ENCODE measurements at places on chromosomes 3 and 15.

- DNase-seq: no peak
Measured at GRCh38 chr3:161042023-161042501, 63.1 kb downstream of the B3GALNT1 start.

DNA sequence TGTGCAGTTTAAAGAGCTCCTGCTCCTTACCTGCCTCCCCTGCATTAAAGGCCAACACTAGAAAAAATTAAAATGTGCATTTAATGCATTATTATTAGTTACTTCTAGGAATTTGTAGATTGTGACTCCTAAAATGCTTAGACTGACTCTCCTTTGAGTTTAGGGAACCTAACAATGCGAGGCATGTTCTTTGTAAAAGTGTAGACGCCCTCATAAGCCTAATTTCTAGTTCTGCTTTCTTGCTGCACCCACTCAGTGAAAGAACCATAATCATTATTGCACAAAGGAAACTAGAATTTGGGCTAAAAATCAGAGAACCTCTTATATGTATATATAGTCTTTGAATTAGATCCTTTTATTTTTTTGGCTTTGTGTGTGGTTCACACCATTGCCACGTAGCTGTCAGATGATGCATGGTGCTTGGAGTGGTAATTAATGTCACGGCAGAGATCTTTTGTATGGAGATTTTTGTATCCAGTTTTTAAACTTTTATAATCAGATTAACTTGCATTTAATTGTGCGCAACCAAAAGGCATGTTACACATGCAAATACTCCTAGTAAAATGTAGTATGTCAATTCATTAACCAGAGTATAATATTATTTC is 710 bp downstream of the ABHD10 start:
- peak; percentile 36 for DNase-seq

- DNase-seq: no peak
Measured at GRCh38 chr3:153166206-153166605, 4.2 kb downstream of the RAP2B start.

DNA sequence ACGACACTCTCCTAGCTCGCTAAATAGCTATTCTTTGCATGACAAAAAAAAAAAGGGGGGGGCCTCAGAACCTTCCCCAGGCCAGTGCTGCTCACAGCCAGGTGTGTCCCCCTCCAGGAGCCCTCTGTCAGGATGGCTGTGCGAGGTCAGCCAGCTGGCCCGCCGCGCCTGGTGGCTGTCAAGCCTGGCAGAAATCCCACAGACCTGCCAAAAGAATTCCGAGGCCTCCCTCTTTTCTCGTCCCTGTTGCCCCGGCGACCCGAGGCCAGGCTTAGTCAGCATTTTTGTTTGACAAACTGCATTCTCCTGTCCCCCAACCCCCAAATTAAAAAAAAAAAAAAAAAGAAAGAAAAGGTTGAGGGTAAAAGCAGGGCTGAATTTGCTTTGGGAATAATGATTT is 61.9 kb downstream of the TM4SF4 start:
- no peak for DNase-seq

GRCh38 chr3:123439806-123440580 is 8.9 kb downstream of the ADCY5 start:
- DNase-seq: no peak

GRCh38 chr15:37095770-37096557 is 4.4 kb downstream of the MEIS2 start:
- no peak for DNase-seq

- no peak for DNase-seq
Measured at GRCh38 chr3:7585052-7585451, 724.1 kb downstream of the GRM7 start.

DNA sequence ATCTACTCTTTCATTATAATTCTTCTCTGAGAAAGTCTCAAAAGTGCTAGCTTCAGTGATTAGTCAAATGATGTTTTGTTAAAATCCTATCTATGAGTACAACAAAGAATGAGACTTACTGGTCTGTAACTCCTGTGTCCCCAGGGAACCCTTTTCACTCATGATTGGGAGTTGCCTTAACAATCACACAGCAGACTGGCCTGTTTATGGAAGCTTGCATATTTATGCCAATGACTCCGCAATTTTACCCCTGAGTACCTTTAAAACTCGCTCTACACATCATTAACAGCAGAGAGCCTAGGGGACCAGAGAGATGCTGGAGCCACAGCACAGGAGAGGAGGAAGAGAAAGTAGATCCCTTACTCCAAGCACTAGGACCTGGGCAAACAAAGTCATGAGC is 628.1 kb downstream of the IGSF11 start:
- no peak for DNase-seq

DNA sequence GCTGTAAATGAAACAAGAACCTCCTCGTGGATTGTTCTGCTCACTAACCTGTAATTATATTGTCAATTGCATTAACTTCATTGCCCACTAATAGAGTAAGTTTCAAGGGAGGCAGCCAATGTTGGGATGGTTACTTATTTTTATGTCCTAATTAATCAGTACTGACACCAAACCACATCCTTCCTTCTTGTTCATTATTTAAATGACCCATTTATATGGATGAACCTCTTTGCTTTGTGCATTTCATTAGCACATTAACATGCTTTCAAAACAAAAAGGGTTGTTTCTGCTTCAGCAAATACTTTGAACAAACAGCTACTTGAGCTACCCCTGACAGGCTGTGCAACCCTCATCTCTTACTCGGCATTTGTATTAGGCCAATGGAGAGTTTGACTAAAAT is 374.2 kb downstream of the MECOM start:
- no peak for DNase-seq

GRCh38 chr3:29416514-29416913 is 135.6 kb downstream of the RBMS3 start:
- DNase-seq: no peak

DNA sequence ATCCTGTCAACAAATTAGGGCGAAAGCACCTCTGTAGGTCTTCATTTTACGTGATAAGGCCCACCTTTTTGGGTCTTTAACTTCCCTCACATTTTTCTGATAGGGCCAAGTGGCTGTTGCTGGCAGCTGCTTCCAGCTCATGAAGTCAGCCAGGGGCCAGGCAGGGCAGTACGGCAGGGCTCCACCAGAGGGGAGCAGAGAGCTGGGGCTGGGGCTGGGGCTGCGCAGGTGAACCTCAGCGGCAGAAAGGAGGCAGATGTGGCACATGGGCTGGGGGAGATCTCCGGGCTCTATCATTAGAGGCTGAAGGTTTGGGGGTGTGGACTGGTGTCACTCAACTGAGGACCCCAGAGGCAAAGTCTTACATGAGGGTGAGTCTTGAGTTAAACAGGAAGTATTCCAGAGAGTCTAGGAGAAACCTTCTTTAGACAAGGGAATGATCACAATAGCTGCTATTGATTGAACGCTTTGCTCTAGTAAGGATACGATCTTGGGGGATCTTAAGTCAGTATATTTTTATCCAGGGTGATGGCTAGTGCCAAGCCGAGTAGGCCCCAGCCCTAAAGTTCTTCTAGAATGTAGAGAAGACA is 62.8 kb upstream of the MEX3B start:
- peak; percentile 74 for DNase-seq

DNA sequence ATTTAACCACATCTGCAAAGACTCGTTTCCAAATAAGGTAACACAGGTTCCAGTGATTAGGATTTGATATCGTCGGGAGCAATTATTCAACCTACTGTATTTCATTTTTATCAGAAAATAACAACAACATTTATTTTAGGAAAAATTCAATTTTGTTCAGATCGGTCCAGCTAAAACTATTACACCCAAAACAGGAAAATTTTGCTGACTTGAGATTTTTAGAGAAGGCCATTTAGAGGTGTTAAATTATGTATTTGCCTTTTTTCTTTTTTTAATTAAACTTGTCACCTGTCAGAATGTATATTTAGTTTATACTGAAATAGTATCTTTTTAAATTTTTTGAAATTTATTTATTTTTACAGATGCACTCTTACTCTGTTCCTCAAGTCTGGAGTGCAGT is 81.3 kb downstream of the ARHGAP31 start:
- DNase-seq: no peak

DNA sequence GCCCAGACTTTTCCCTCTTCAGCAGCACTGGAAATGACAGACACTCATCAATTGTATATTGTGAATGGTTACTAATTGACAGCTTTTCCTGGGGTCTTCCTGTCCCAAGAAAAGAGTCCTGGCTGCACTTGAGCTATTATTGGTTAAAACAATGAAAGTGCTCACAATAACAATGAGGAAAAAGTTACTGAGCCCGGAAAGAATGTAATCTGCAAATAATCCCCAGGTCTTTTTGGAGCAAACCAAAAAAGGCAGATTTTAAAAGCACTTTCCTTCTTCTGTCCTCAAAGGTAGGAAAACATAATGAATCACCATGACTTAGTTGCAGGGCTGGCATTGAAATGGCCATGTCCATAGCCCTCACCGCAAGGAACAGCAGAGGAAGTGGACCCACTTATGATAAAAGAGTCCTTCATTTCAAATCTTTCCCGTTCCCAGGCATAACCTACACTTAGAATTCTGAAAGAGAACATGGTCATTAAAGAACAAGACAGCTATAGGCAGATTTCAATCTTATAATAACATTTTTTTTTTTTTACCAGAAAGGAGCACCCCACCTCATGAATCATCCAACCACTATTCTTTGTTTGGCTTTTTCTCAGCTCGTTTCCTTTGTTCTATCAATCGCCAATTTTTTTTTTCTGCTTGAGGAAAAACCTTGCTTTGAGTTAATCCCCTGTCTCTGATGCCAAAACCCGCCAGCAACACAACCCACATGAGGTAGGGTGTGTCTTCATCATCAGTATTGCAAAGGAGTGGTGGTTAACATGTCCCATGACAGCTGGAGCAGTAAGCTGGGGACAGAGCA is 35.5 kb upstream of the ATP1B3 start:
- no peak for DNase-seq

GRCh38 chr3:53774414-53774813 is 71.8 kb downstream of the CHDH start:
- no peak for DNase-seq

GRCh38 chr3:161171639-161172552 is 49.2 kb upstream of the NMD3 start:
- no peak for DNase-seq

GRCh38 chr15:85745525-85746150 is 49.1 kb downstream of the KLHL25 start:
- no peak for DNase-seq

DNA sequence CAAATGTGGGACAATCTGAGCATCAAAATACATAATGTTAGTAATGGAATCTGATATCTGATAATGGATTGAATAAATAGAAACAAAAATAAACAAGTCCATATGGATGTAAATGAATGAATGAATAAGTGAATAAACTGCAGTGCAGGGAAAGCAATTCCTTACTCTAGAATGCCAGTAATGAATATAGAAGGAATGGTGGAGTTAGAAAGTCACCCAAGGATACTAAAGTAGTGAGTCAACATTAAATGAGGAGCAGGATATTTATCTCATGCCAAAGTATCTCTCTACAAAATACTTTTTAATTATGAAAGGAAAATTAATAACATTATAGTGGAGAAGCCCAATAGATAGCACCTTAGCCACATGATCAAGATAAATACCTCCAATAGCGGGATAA is 300.3 kb downstream of the FEZF2 start:
- DNase-seq: no peak

GRCh38 chr3:18436213-18436612 is 11.1 kb upstream of the SATB1 start:
- DNase-seq: no peak

DNA sequence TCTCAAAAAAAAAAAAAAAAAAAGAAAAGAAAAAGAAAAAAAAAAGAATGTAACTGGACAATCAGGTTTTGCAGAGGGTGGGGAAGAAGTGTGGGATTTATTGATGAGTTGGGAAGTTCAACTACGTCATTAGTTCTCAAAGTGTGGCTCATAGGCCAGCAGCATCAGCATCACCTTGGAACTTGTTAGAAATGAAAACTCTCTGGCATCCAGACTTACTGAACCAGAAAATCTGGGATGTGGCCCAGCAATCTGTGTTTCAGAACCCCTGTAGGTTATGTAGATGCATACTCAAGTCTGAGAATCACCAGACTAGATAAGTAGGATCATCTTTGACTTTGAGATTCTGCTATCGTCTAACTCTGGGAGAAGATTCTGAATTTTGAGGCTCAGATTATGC is 45.8 kb upstream of the ETV5 start:
- DNase-seq: no peak

Measured in germinal center (tissue), 1 donor.